ENCODE measurements at places on chromosomes 3 and 15. TPM values are rescaled to one million over a fixed set of nuclear protein-coding genes. Genes with fewer than 3 reads are reported as not detected.

DNA sequence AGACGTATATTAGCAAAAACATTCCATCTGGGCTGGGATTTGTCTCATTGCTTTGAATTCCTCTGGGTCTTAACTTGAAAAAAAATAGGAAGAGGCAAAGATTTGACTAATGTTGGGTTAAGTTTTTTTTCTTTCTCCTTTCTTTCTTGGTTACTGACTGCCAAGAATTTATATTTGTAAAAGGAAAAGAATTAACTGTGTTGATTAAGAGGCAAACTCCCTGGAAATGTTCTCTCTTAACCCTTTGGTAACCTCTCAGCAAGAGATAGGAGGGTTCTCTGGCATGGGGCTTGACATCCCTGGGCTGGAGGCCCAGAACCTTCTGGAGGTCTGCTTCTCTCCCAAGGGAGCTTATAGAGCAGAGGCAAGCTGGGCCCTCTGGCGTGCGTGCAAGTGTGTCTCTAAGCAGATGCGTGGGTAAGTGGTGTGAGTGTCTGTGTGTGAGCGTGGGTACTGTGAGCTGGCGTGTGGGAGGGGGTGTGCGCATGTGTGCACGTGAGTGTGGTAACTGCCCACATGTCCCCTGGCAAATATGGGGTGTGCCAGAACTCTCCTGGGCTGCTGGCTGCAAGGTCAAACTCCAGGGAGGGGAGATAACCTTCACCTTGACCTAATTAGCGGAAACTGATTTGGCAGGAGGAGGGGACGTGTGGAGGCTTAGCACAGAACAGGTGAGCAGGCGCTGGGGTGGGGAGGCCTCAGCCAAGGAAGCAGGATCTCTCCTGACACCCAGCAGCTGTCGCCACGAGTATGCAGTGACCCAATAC lies 49.4 kb upstream of the MAGEF1 start:
- no peak for DNase-seq

DNA sequence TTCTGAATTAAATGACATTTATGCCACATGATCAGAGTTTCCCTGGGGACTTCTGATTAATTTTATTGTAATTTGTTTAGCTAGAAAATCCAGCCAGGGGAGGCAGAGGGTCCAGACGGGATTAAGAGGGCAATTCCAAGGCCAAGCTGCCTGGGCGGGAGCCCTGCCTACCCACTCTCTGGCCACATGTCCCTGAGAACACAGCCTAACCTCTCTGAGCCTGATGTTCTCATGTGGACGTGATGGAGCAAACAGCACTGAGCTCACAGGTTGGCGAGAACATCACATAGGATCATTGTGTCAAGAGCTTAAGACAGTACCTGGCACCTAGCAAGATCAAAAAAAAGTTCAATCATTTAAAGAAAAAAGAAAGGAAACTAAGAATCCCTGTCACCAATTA lies 1.0 kb downstream of the LRRC2 start:
- DNase-seq = peak; percentile 20

DNA sequence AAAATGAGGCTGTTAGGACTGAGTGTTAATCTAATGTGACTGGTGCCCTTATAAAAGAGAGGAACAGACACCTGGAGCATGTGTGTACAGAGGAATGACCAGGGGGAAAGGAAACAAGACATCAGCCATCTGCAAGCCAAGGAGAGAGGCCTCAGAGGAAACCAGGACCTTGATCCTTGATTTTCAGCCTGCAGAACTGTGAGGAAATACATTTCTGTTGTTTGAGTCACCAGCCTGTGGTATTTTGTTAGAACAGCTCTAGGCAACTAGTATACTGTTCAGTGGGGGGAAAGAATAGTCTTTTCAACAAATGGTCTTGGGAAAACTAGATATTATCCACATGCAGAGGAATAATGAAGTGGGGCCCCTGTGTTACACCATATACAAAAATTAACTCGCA lies 80.6 kb downstream of the CCR1 start:
- DNase-seq = no peak

DNA sequence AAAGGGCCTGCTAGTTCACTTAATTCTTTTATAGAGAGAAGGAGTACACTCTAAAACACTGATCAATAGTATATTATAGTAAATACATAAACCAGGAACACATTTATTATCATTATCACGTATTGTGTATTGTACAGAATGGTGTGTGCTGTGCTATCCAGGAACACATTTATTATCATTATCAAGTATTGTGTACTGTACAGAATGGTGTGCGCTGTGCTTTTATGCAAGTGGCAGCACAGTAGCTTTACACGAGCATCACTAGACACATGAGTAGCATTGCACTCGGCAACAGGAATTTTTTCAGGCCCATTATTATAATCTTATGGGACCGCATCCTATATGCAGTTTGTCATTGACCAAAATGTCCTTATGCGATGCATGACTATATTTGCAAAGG lies 20.9 kb upstream of the MUC20 start:
- DNase-seq = no peak

- peak; percentile 32 for DNase-seq
These were observed 73.2 kb downstream of the BOC start for GRCh38 chr3:113284453-113285050.

- DNase-seq = no peak
These were observed 18.3 kb upstream of the ATP8B4 start for GRCh38 chr15:50137330-50137761.

Gene P3H2
- total RNA-seq = 72.7 TPM

DNA sequence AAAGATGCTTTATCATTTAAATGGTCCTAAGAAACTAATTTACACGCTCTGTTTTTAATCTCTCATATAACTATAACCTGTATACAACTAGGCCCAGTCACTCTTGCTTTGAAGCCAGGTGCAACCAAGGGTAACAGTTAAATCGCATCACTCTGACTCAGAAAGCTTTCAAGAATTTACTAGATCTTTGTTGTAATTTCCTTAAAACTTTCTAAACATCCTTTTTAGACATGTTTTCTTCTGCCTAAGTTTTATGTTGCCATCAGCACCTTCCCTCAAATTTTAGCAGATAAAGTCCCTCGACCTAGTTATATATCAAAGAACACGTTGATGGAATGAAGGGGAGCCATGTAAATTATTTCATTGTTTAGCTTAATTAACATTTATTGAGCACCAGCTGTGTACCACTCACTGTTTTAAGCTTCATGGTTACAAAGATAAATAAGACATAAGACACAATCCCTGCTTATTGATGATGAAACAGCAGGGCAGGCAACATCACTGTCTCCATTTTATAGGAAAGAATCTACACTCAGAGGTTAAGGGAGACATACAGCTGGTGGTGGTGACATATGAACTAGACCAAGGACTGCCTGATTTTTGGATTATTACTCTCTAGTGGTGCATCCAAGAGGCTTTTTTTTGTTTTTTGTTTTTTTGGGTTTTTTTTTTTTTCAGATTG lies 101.0 kb downstream of the CD200R1L start:
- no peak for DNase-seq

DNA sequence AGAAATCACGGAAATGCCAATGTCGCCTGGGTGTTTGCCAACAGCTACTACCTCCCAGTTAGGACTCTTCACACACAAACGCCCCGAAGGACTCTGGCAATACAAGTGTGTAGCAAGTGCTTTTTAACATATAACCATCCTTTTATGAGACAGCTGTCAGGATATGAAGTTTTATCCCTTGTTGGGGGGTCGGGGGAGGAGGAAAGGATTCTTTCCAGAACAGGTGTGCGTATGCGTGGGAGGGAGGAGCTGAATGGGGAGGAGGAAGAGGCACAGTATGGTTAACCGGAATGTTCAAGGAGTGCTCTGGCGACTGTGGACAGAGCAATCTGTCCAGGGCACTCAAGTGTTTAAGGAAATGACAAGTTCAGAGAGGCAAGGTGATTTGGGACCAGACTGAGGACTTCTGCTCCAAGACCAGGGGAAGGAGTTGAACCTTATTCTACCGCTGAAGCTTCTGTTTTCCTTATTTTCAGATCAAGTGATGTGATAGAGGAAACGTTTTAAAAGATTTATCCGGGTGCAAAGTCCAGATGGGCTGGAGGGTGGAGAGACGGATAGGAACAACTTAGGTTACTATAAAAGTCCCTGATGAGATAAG lies 1.3 kb downstream of the TSPAN3 start:
- DNase-seq = no peak

Gene SMAD3
- 30.8 TPM for total RNA-seq

Gene PLA2G4D
- total RNA-seq = 0.17 TPM

DNA sequence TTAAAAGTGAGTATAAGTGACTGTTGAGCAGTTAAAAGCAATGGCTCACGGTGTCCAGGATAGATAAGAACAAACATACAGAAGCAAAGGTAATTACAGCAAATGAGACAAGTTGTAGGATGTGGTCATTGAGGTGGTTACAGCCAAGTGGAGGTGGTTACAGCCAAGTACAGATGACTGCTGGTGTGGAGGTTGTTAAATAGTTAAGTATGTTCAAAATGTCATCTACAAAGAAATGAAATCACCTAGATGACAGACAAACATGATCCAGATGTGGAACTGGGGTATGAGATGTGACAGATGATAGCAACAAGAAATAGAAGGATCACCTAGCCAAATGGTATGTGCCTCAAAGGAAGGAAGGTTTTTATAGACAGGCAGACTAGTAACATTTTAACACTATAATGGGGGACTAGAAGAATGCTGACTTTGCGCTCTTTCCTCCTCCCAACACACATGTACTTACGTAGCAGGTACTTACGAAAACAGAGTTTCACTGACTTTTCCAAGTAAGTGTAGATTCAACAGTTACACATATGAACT lies 6.8 kb upstream of the ANKRD28 start:
- no peak for DNase-seq

- DNase-seq = no peak
These were observed 159.6 kb upstream of the PROK2 start for GRCh38 chr3:71944482-71945065.

Gene CD276
- 136 TPM for total RNA-seq

Gene PLA2G4B
- 5.3 TPM for total RNA-seq

Gene IL16
- not detected for total RNA-seq

- no peak for DNase-seq
These were observed 2.4 kb upstream of the MAGI1 start for GRCh38 chr3:66041116-66041515.

Gene ZIC4
- total RNA-seq = 0.59 TPM

DNA sequence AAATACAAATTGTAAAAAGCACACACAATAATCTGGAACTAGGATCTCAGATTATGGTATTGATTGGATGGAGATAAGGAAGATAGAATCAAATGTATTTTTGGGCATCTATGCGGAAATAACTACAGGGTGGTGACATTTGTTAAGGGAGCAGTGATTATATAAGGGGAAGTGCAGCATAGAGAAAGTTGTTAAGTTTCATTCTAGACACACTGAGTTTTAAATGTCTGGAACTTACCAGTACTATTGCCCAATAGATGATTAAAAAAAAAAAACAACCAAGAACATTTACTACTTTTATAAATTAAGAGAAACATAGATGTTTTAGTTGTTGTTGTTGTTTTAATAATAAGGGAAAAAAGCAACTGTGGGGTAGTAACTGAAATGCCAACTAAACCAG lies 32.1 kb upstream of the C3orf38 start:
- no peak for DNase-seq

Data from H7 (cell line).